Cardiac septum (tissue), 1 donor: ENCODE measurements at places on chromosomes 7 and 10. TPM values are rescaled to one million over a fixed set of nuclear protein-coding genes. Genes with fewer than 3 reads are reported as not detected.

HMX3 gene
- not detected for total RNA-seq

GPR146 gene
- 12.6 TPM for total RNA-seq

UBE2D1 gene
- total RNA-seq = 34.7 TPM

MSMB gene
- not detected for total RNA-seq
